CD4-positive, alpha-beta T cell treated with Interleukin-17A for 4 hours (primary cell): ENCODE measurements at places on chromosomes 2 and 18.
A peak's percentile ranks its signal among the peaks of the same experiment; 100 is the strongest.

DNA sequence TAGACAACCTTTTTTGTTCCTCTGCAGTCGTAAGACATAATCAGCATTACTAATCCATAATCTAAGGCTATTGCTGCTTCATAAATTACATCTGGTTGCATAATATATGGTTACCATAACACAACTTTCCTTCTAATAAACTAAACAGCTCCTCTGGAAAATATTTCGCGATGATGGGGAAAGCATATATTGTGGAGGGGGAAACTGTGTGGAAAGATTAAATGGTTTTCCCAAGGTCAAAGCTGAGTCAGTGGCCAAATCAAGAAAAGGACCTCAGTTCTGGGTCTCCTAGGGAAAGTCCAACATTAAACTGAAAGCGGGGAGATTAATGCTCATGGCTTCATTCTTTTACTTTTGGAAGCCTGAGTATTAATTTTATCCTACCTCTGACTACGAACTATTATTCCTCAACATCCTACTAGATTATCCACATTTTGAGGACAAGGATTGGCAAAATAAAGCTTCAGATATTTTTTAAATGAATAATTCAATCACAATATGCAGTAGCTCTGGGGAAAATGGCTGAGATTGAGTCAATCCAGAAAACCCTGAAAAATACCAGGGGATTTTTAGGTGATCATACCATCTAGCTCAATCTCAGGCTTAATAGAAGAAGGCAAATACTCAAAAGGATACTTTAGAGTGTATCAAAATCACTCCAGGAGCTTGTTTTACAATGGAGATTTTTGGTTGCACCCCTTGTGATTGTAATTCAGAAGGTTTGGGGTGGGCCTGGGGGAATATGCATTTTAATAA lies 33.8 kb upstream of the STK17B start:
- DNase-seq: no peak

DNA sequence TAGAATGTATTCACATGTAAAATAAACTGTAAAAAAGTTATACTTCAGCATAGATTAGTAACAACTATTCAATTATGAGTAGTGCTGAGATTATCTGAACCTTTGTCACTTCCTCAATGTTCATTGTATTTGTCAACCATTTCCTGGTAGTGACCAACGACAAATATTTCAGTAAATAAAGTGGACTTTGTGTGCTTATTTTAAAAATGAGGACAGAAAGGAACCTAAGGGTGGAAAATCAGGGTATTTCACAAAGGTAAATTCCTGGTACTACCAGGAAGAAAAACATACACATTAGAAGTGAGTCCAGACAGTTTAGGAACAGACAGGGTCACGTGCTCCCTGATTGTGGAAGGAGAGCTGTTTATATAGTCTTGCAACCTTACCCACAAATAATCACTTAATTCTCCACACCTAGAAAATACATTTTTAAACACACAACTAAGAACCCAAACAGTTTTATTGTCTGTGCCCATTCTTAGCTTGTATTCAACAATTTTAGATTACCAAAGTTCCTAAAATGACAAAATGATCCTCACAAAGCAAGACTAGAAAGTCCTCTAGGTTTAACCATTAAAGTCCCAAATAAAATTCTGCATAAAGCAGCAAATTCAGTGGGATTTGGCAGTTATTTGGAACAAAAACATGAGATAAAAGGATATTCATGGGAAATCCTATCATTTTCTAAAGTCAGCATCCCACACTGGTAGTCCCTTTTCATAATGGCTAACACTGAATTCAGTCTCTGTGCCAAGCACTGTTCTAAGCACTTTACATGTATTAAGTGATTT lies 28.2 kb downstream of the PELI1 start:
- no peak for DNase-seq

DNA sequence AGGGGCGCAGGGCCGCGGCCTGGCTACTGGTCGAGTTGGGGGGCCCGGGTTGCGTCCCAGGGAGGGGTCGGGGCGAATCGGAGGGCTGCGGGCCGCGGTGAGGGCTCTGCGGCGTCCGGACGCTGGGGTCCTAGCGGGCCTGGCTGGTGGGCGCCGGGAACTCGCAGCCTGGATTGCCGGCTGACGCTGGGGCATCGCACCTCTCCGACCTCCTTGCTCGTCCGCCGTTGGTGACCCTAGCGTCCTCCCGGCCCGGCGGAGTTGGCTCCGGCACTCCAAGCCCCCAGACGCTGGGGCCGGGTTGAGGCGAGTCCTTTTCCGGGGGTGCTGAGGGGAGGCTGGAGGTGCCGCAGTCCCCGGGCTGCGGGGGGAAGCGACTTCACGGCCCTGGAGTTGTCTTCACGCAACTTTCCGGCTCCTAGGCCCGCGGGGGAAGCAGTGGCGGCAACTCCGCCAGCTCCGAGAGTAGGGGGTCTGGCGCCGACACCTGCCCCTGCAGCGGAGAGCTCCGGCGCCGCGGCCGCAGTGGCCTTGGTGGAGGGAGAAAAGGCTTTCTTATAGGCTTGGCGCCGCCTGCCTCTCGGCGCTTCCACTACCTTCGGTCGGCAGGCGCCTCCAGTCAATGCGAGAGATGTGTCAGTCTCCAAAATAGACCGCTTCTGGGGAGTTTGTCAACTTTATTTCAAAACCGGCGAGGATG lies 70.3 kb downstream of the HAUS1 start:
- peak; percentile 42 for DNase-seq

DNA sequence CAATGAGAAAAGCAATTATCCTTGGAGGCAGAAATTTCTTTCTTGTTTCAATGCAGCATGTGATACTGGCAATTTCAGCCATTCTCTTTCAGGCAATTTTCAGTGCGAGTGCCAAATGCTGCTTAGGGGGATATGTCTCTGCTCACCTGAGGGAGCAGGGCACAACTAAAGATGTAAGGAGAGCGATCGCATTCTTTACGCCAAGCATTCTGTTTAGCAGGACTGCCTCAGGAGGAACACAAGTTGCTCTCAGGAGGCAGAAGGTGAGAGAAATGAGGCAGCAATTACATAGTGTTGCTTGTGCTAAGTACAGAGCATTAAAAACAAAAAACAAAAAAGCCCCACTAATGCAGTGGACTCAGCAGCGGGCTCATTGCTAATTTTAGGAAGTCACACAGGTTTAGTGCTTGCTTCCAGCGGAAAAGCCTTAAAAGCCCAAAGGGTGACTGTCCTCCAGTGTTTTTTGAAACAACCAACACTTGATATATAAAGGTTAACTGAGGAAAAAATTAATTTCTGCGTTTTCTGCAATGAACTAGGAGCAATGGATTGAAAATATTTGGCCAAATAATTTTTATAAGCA lies 116.9 kb downstream of the METTL8 start:
- DNase-seq: no peak
